ENCODE measurements at places on chromosomes 5 and 9.

DNA sequence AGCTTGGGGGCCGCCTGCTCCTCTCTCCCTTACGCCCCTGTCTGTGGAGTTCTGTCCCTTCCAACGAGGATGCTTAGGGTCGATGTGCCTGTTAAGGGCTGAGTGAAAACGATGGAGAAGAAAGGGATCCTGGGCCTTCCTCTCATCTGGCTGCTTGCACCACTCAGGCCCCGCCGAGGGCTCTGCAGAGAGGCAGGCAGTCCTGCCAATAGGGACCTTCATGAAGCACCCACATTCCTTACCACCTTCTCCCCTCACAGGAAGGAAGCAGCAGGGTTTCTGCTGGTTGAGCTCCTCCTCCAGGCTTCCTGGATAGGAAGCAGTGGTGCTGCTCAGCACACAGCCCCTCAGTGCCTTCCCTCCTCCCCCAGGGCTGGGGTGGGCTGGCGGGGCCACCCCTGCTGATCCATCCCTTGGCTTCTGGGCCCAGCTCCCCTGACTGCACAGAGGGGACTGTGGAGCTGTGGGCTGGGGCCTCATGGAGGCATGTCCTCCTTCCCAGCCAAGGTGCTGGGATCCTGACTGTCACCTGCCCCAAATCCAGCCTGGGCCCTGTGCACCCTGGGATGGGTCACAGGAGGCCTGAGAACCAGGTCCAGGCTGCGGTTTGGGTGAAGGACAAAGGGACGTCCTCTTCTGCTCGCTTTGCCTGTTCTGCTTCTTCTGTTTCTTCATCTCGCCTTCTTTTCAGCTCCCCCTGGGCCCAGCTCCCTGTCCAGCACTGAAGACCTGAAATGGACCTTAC, 50.5 kb downstream of the AHRR start:
- no peak for DNase-seq

DNA sequence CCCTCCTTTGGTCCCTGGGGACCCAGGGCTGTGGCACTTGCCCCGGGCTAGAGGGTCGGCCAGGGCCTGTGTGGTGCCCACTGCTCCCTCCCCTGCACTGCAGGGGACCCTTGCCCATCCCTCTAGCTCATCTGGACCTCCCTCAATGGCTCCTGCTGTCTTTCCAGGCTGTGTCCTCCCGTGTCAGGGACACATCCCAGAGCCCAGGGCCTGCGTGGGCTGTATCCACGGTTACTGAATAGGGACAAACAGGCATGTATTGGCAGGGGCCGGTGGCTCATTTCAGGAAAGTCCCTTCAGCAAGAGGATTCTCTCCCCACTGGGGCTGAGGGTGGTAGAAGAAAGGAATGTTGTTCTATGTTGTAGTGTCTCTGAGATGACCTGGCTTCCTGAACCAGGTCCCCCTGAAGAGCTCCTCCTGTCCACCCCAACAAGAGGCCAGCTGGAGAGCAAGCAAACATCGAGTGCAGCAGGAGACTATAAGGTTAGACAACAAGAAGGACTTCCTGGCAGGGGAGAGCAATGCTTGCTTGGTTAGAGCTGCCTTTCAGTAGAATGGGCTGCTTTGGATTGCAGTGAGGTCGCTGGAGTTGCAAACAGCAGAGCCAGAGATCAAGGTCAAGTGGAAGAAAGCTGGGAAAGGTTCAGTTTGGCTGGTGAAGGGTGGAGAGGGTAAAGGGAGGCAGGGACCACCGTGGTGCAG, 1.0 kb upstream of the CRB2 start:
- no peak for DNase-seq

DNA sequence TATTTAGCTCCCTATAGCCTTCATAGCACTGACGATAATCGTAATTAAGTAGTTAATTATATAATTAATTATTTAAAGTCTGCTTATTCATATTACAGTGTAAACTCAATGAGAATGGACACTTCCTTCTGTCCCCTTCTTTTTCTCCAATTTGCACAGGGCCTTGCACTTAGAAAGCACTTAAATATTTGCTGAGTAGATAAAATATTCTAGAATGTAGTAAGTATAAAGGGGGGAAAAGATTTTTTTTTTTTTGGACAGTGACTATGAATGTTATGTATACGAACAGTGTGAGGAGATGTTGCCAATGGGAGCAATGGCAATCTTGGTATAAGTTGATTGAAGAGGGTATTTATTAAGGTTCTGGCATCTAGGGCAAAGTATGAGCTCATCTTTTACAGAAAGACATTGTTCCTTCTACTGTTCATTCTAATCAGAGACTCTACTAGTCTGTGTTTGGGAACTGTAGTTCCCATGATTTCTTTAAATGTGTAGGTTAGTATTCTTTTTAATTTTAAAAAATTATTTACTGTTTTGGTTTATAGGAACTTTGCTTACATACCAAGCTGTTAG, 49.4 kb downstream of the YTHDC2 start:
- DNase-seq = no peak

GRCh38 chr9:136566901-136567300, 21.1 kb upstream of the NOTCH1 start:
- no peak for DNase-seq

DNA sequence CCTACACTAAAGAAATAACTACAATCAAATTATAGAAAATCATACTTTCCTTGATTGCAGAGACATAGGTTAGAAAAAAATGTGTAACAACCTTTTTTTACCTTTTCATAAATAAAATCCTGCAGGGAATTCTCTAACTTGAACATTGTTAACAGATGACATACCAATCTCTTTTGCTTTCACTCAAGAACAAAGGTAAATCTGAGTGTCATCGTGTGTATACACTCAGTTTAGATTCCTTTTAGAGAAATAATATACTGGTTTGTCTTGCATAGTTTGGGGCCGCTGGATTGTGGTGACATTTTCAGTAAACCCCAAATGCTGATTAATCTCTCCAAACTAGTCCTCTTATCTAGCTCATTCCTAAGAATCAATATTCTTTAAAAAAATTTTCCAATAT, 20.8 kb upstream of the MTAP start:
- DNase-seq = no peak

GRCh38 chr5:1655496-1656270, 131.9 kb upstream of the LPCAT1 start:
- no peak for DNase-seq

DNA sequence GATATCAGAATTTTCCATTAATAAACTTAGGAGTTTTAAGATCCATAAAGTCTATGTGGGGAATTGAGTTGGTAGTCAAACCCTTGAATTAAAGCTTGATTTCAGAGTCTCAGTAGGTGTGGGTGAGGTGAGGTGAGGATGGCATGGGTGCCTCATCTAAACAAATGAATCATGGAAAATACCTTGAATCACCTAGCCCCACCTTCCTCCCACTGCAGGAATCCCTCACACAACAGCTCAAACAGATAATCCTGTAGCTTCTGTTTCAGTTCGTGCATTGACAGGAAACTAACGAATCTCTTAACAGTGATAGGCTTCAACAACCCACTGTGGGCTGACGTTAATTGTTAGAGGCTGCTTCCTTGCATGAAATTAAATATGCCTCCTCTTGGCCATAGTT, 185.0 kb downstream of the SREK1 start:
- peak; percentile 13 for DNase-seq

- no peak for DNase-seq
Measured at GRCh38 chr9:131677444-131678180, 62.3 kb downstream of the RAPGEF1 start.

- DNase-seq = no peak
Measured at GRCh38 chr5:76250463-76250862, 152.6 kb upstream of the IQGAP2 start.

DNA sequence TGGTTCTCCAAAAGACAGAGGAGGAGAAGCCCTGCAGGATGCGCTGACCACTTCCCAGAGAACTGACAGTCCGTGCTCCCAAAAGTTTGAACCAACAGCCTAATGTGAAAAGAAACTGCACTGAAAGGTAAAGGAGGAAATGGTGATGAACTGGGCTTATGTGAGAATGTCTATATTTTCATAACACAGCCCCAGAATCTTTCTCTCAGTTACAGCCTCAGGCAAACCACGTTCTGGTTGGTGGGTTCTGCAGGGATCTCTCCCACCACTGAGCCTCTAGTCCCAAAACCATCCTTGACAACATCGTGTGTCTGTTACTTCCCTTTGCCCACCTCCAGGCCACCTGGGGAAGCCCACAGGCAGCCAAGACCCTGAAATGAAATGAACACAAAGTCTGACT, 23.9 kb downstream of the SPARC start:
- no peak for DNase-seq

All from activated CD4-positive, alpha-beta T cell treated with anti-CD3 and anti-CD28 coated beads, Interleukin-2, amount 50 U/mL, for 48 hours (primary cell).